ENCODE measurements at places on chromosomes 2 and 18. TPM values are rescaled to one million over a fixed set of nuclear protein-coding genes. Genes with fewer than 3 reads are reported as not detected.

Gene MRPL19
- total RNA-seq = 46.9 TPM

Gene DLGAP1
- total RNA-seq = 6.5 TPM

DNA sequence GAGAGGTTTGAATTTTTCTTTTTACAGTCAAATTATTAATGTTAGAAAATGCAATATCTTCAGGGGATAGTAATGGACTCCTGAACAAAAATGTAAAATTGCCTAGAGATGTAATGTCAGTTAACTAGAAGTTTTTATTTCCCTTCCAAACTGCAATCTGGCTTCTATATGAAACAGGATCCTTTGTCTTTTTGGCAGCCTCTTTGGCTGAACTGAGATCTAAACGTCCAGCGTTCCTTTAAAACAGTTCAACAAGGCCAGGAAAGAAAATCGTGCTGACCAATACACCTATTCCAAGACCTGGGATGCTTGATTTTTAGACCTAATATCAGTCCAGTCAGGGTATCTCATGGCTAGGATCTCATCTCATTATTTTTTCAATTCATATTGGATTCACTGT lies 245.5 kb downstream of the FIGN start:
- DNase-seq = no peak

Gene KLHL14
- total RNA-seq = 0.11 TPM

DNA sequence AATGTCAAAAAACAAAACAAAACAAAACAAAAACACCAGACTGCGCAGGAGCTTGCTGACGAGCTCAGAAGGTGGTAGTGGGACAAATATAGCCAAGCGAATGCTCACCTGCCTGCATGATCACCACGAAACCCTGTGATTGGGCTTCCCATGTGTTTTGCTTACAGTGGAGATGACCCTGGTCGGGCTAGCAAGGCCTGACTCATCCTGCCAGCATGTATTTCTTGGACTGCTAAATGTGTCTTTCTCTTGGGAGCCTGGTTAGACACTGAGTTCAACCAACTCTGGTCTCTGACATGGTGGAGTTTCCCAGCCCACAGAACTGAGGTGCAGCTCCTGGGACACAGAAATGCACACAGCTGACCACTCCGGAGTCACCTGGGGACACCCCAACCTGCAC lies 30.7 kb upstream of the DUSP2 start:
- DNase-seq = no peak

DNA sequence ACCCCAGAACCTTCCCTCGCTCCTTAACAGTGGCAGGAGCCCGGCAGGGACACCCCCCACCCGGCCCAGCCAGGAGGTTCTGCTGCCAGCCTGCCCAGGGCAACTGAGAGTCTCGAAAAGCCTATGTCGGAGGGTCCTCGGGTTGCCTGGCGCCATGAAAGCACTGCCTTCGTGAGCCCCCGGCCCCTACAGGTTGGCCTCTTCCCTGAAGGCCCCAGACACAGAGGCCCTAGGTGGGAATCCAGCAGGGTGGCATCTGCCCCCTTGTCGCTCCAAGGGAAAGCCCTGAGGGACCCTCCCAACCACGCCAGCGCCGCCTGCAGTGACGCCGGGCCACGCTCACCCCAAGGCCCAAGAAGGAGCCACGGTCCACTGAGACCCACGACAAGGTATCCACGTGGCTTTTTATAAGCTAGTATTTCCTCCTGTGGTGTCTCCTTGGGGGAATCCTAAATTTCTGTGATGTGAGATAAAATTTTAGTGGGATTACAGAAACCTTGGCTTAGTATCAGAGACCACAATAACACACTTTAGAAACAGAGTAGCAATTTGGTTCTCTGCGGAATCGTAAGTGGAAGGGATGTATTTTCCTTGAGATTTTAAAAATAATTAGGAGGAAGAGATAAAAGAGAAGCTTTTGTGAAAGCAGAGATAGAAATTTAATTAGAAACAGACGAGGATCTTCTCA lies 138.9 kb downstream of the HDAC4 start:
- peak; percentile 69 for DNase-seq

DNA sequence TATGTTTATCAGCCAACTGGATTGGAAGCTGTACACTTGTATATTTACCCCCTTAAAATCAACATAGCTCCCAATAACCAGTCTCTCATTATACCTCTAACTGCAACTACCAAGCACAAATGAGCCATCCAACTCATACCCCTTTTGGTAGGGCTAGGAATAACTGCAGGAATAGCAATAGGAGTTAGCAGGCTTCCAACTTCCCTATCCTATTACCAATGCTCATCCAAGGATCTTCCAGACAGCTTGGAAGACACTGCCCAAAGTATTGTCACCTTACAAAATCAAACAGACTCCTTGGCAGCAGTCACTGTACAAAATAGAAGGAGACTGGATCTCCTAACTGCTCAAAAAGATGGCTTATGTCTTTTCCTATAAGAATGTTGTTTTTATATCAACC lies 61.6 kb downstream of the SLC25A12 start:
- DNase-seq = no peak

- DNase-seq = no peak
Observed at GRCh38 chr2:54585136-54585733, 129.1 kb downstream of the SPTBN1 start.

- no peak for DNase-seq
Observed at GRCh38 chr2:36411962-36412444, 56.4 kb downstream of the CRIM1 start.

Gene CMPK2
- 5.5 TPM for total RNA-seq

GRCh38 chr18:13502585-13502984 lies 223.8 kb downstream of the FAM210A start:
- peak; percentile 77 for DNase-seq

- no peak for DNase-seq
Observed at GRCh38 chr18:13558124-13558523, 168.2 kb downstream of the FAM210A start.

- no peak for DNase-seq
Observed at GRCh38 chr2:101657787-101658186, 39.7 kb upstream of the MAP4K4 start.

DNA sequence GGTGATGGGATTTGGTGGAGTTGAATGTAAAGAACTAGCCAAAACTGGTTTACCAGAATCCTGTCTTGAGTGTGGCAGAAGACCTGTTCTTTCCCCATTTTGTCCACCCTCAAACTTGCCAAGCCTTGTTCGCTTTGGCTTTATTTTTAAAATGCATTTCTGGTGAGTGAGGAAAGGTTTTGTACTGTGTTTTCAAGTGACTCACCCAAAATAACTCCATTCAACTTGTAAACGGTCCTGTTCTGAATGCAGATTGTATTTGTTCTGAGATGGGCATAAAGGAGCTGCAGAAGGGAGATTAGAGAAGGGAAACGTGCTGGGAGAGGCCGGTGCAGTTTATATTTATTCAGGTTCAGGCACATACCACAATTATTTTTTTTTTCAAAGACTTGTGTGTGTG lies 5.3 kb upstream of the ITPRID2 start:
- DNase-seq = no peak

Gene BOLA3
- total RNA-seq = 69.5 TPM

Gene IL1B
- 0.48 TPM for total RNA-seq

- no peak for DNase-seq
Observed at GRCh38 chr2:88452980-88453582, 588 bp upstream of the FOXI3 start.

- DNase-seq = no peak
Observed at GRCh38 chr2:207969249-207969648, 56.1 kb downstream of the PLEKHM3 start.

GRCh38 chr2:179044500-179044899 lies 5.4 kb downstream of the CCDC141 start:
- DNase-seq = no peak

Gene VWA3B
- total RNA-seq = 0.51 TPM

DNA sequence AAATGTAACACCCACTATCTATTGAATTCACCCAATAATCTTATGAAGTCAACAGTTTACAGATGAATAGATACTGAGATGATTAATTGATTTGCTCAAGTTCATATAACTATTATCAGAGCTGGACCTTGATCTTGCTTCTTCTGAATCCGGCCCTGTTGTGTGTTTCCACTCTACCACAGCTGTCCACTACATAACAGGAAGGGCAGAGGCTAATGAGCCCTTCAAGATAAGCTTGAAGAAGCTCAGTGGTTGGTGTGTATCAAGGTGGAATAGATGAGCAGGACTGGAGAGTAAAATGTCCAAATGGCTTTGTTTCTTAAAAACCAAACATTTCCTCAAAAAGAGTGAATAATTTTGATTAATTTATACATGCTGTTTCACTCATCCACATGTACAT lies 56.4 kb upstream of the ITGB6 start:
- no peak for DNase-seq

GRCh38 chr2:174337337-174338146 lies 2.8 kb downstream of the SP9 start:
- no peak for DNase-seq

GRCh38 chr2:210662560-210662959 lies 106.2 kb downstream of the CPS1 start:
- no peak for DNase-seq

Gene C2orf66
- total RNA-seq = not detected

Gene EPB41L3
- total RNA-seq = 14.0 TPM

Gene EMILIN2
- 11.1 TPM for total RNA-seq

GRCh38 chr18:47113796-47114540 lies 36.3 kb downstream of the HDHD2 start:
- no peak for DNase-seq

Gene RAB27B
- 0.08 TPM for total RNA-seq

Gene RND3
- 46.9 TPM for total RNA-seq

Gene ADAM23
- 78.7 TPM for total RNA-seq

Gene PTH2R
- total RNA-seq = not detected

DNA sequence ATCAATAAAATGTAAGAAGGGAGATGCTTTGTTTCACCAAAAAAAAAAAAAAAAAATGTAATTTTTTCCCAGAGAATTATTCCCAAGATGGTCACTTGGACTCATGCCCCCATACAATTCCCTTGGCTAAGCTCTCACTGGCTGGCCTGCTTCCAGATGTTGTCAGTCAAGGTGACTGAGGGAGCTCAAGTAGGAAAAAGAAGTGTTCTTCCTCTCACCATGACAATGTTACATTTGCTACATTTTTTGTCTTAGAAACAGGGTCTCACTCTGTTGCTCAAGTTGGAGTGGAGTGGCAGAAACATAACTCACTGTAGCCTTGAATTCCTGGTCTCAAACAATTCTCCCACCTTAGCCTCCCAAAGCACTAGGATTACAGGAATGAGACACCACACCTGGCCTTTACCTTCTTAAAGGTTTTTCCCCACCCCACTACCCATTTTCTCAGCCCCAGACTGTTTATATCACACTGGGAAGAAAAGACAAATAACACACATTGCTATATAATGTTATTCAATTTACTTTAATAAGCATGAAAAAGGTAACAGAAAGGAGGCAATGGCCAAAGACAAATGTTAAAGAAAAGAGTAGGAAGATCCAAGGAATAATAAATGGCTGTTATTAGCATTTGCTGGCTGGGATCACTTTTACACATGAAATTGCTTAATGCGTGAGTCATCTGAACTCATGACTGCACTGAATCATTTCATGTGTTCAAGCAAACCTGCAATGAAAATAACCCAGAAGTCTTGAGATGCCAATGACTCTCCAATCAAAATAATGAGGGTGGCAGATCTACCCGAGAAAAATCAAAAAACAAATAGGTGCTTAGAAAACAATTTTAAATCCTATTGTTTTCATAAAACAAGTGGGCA lies 45.2 kb downstream of the ACVR1 start:
- DNase-seq = no peak

GRCh38 chr2:234869164-234869563 lies 82.7 kb upstream of the SH3BP4 start:
- no peak for DNase-seq

Gene SP110
- 10.0 TPM for total RNA-seq

DNA sequence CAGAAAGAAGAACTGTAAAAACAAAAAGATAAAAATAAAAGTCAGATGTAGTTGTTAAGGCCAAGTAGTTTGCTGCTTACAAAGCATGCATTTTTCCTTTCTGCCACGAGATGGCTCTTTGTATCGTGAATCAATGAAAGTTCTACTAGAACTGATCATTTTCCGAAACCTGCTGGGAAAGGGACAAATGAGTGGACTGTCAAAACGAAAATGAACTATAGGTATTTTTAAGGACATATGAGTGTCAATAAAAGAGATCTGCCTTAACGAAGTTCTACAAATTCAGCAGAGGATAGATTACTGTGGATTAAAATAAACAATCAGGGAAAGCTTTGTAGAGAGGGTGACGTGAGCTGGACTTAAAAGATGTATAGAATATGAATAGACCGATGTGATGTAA lies 15.0 kb upstream of the ELOA2 start:
- DNase-seq = no peak

GRCh38 chr18:23903971-23904370 lies 110.6 kb upstream of the TTC39C start:
- no peak for DNase-seq

Gene SLC5A7
- not detected for total RNA-seq

Gene GAL3ST2
- total RNA-seq = not detected

- no peak for DNase-seq
Observed at GRCh38 chr18:10454681-10455557, 484 bp downstream of the APCDD1 start.

GRCh38 chr2:130353291-130354138 lies 2.3 kb upstream of the PTPN18 start:
- no peak for DNase-seq

DNA sequence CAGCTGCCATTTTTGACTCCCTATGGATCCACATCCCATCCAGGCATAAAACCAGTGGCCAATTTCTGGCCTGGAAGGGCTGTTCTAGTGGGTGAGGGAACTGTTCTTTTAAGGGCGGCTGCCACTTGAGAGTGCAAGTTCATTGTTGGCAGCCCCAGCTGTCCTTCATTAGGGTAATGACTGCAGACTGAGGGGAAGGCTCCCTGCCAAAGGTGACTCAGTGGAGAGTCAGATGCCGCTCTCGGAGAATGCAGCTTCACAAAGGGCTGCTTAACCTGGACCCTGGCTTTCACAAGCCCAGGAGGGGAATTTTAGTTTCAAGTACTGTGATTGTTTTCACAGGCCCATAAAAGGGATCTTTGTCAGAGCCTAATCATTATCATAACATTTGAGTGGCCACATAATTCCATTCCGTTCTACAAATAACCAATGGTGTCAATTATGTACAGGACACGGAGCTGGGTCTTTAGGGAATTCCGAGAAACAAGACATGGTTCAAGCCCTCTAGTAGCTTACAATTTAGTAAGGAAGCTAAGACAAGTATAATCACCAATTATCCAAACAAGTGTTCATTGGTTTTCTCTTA lies 235.7 kb downstream of the CDCA7 start:
- peak; percentile 82 for DNase-seq

Gene TEX44
- total RNA-seq = not detected

Gene CAPN14
- total RNA-seq = 0.16 TPM

- DNase-seq = no peak
Observed at GRCh38 chr2:142688856-142689605, 188.4 kb upstream of the KYNU start.
